Forelimb muscle (tissue), 1 donor: ENCODE measurements at places on chromosomes 1 and 21. TPM values are rescaled to one million over a fixed set of nuclear protein-coding genes. Genes with fewer than 3 reads are reported as not detected.

SPRR1B gene
- polyA plus RNA-seq = not detected

OR2L8 gene
- not detected for polyA plus RNA-seq

GRHL3 gene
- 0.27 TPM for polyA plus RNA-seq

SPRR1A gene
- polyA plus RNA-seq = not detected

CYP4Z1 gene
- polyA plus RNA-seq = 0.27 TPM

FCRLB gene
- 0.40 TPM for polyA plus RNA-seq

CHTOP gene
- polyA plus RNA-seq = 98.0 TPM

GSTM1 gene
- polyA plus RNA-seq = 79.2 TPM

- no peak for DNase-seq
These were observed 104.0 kb upstream of the HP1BP3 start for GRCh38 chr1:20891091-20891490.

DNA sequence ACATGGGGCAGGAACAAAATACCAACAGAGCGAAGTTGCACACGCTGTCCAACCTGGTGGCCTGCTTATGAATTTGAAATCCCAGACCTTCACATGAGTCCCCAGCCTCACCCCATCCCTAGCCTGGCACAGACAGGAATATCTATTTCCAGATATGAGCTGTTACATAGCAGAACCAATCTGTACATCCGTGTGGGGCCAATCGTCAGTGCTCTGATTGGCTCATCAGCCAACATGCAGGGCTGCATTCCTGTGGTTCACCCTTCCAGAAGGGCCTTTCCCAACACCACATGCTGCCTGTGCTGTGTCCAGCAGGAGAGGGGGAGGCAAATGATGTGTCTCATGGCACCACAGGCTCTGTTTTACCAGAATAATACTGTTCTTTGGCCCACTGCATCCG is 31.3 kb downstream of the CCN1 start:
- no peak for DNase-seq

DNA sequence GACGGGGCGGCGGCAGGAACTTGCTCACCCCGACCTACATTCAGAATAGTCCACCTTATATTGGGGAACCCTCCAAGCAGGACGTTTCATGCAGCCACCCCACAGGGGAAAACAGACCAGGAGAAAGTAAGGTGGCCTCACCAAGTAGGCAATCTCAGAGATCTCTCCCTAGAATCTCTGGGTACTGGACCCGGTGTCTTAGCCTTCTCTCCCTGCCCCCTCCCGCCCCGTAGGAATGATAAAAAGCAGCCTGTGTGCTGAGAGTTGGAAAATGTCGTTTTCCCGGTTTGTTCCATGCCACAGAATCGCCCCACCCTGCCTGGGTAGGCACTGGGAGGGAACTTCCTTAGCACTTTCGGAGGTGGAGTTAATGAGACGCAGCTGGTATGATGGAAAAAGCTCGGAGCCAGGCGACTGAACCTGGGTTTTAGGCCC is 789 bp upstream of the PTPN14 start:
- DNase-seq = no peak

- no peak for DNase-seq
These were observed 361.1 kb downstream of the TGFB2 start for GRCh38 chr1:218705911-218706893.

DNA sequence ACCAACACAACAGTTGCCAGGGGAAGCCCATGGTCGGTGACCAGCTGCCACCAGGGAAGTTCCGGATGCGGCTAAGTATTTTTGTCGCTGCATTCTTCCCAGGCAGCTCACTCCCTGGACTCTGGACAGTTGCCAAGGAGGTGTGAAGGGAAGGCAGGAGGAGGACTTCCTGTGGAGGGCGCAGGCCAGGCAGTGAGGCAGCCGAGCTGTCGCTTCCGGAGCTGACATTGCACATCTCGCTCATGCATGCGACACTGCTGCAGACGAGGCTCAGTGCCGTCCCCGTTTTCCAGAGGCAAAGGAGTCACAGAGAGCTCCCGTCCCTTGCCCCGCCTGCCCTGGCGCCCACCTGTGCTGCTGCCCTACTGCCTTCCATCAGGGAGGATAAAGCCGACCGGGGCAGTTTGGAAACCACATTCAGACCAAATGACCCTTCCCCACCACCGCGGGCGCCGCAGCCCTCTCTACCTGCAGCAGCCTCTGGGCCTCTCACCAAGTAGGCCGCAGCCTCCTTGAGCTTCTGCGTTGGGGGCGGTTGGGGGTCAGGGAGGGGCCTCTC is 81.4 kb downstream of the NENF start:
- DNase-seq = no peak

DNA sequence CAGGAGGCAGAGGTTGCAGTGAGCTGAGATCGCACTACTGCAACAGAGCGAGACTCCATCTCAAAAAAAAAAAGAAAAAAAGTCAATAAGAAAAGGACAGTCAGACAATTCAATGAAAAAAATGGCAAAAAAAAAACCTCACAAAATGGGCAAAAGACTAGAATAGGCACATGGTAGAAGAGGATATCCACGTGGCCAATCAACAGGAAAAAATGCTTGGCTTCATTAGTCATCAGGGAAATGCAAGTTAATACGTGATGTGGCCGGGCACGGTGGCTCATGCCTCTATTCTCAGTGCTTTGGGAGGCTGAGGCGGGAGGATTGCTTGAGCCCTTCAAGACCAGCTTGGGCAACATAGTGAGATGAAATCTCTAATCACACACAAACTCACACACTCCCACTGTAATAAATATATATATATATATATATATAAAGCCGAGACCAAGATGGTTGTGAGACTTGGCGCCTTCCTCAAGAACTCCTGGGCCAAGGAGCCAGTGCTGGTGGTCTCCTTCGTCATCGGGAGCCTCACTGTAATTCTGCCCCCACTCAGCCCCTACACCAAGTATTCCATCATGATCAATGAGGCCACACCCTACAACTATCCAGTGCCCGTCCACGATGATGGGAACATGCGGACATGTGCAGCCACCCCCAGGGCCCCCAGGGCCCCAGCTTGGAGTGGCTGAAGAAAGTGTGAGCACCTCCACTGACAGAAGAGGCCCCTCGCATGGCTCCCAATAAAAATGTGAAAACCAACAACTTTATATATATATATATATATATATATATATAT is 22.9 kb upstream of the LEFTY2 start:
- no peak for DNase-seq

GRCh38 chr1:113934511-113935055 is 5.5 kb downstream of the HIPK1 start:
- DNase-seq = no peak

GRCh38 chr1:156516821-156517220 is 16.2 kb upstream of the MEF2D start:
- no peak for DNase-seq

DNA sequence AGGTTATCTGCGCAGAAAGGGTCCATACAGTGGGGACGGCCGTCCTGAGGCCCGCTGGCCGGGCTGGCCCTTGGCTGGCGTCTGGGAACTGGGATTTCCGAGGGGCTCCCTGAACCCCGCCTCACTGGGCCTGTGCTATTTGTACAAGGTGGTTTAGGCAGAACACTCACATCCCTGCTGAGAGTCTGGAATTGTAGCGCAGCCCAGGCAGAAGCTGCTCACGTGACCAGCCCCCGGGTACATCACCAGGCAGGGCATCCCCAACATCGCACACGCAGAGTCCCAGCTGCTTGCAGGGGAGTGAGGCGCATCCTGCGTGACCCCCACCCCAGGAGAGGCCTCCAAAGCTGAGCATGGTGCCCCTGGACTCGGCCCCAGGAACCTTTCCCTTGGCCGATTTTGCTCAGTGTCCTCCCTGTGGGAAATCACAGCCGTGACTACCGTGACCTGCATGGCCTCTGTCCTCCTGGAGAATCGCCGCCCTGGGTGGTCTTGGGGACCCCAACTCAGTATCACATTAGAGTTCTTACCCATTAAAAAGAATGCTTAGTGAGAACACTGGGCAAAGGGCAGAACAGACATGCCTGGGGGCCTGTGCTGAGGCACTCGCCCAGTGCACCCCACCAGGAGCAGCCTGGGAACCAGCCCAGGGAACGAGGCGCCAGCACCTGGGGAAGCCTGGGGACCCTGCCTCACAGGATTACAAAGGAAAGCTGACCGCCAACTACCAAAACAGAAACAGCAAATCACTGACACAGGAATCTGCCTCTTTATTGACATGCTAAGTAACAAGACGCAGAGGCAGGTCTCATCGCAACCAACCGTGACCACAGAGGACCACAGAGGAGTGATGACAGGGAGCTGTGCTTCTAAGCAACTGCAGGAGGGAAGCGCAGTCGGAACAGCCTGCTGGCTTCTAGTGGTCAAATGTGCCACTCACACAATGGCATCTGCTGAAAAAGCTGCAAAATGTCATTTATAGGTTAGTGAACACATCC is 33.5 kb downstream of the UBE2G2 start:
- no peak for DNase-seq

- DNase-seq = no peak
These were observed 12.9 kb upstream of the GJA5 start for GRCh38 chr1:147773215-147773715.

GRCh38 chr1:232622981-232623380 is 7.0 kb downstream of the SIPA1L2 start:
- DNase-seq = no peak

GRCh38 chr1:215407575-215407974 is 159.5 kb upstream of the KCTD3 start:
- no peak for DNase-seq

DNA sequence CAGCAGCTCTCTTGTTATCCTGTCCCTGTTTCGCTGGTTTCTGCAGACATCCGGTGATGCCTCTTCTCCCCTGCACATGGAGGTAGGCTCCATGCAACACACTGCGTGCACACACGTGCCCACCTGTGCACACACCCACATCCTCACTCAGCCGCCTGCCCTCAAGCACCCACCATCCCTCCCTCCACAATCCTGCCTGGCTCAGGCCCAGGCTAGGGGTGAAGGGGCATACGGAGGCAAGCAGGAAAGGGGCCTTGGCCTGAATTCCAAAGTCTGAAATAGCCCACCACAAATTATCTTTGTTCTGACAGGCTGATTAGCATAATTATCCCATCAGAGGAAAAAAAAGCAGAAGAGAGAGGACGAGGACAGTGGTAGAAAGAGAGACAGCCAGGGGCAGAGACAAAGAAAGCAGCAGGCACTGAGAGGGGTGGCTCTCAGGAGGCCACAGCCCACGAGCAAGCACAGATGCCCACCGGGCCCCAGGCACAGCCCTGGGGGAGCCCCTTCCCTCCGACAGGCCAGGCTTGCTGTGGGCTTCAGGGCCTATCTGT is 73.2 kb downstream of the GRIK3 start:
- no peak for DNase-seq

GRCh38 chr1:15826810-15827507 is 19.5 kb upstream of the UQCRHL start:
- no peak for DNase-seq

DNA sequence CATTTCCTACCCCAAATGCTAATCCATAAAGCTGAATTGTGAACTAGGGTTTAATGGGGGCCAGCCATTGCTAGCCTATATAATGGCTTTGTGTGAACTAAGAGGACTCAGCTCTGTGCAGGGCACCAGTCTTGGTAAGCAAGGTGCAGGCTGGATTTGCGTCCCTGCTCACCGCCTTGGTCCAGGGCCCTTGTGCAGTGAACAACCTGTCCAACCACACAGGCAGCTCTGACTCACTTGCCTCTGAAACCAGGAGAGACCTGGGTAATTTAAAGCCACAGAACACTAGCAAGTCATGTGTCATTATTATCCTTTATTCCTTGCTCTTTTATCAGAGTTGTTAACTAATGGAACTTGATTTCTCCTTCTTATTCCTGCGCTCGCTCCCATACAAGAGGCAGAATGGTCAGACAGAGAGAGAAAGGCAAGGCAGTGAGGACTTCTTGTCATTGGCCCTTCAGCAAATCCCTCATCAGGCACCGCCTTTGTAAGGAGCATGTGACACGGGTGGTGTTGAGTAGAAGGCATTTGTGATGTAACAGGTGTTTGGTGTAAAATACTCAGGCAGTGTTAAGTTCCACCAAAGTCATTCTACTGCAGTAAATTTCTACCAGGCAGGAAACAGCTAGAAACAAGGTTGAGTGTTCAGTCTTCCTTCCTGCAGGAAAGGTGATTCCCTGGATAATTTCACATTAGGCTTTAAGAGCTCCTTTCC is 67.3 kb upstream of the OLIG2 start:
- no peak for DNase-seq

- DNase-seq = no peak
These were observed 6.7 kb upstream of the RSRP1 start for GRCh38 chr1:25253911-25254310.

- no peak for DNase-seq
These were observed 4.3 kb downstream of the COA7 start for GRCh38 chr1:52693843-52694242.

- DNase-seq = no peak
These were observed 136.9 kb downstream of the DUSP10 start for GRCh38 chr1:221604948-221605347.

- DNase-seq = no peak
These were observed 10.4 kb upstream of the TMEM9 start for GRCh38 chr1:201164645-201165044.

DNA sequence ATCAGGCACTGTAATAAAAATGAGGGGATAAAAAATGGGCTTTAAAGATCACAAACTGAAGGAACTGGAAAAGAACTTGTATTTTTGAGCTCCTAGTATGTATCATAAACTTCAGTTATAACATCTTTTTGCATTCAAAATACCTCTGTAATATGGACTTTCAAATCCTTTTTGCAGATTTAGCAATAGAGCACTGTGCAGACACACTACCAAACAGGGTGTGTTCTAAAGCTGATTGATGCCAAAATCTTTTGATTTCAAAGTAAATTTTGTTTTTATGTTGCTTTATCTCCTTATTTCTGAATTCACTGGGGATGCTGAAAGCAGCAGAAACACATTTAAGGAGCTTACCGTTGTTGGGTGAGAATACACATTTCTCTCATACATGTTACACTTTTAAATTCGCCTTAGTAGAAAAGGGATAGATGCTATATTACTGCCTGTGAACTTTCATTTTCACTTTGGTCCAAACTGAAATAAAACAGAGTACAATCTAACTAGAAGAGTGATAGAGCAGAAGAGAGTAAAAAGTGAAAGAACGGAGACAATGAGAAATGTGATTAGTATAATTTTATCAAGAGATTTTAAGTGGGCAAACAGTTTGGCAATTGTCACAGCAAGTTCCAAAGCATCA is 1126.6 kb downstream of the BRINP3 start:
- DNase-seq = no peak

GRCh38 chr1:151513626-151514121 is 2.5 kb downstream of the CGN start:
- no peak for DNase-seq

DNA sequence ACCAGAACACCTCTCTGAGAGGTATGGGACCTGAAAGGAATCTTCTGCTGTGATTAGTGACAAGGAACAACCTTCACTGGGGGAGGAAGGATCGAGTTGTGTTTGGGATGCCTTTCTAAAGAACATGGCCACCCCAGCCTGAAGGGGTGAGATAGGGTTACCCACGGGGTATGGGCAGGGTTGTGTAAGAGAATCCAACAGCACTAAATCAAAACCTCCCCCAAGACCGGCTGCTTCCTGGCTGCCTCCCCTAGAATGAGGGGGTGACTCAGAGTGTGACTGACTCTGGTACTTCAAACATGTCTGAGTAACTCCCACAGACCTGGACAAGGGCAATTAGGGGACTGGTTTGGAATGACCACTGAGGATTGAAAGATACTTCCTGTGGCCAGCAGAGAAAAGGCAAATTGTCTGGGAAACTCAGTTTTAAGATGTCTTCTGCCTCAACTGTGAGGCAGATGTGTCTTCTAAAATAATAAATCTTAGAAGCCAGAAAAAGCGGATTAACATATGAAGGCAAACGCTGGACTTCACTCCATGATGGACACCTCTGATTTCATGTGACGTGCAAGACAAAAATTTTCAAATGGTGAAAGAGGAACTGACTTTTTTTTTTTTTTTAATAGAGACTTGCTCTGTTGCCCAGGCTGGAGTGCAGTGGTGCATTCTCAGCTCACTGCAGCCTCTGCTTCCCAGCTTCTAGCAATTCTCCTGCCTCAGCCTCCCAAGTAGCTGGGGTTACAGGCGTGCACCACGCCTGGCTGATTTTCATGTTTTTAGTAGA is 6.7 kb upstream of the PTPN14 start:
- DNase-seq = no peak
